Hematopoietic multipotent progenitor cell treated with erythropoietin and hydrocortisone succinate and interleukin-3 and kit ligand, for 15 days (in vitro differentiated cells): ENCODE measurements at places on chromosomes 12 and 14.

- no peak for DNase-seq
These were observed 67.2 kb upstream of the HMGA2 start for GRCh38 chr12:65756956-65757511.

- DNase-seq = no peak
These were observed 79.9 kb downstream of the TAOK3 start for GRCh38 chr12:118292836-118293235.

DNA sequence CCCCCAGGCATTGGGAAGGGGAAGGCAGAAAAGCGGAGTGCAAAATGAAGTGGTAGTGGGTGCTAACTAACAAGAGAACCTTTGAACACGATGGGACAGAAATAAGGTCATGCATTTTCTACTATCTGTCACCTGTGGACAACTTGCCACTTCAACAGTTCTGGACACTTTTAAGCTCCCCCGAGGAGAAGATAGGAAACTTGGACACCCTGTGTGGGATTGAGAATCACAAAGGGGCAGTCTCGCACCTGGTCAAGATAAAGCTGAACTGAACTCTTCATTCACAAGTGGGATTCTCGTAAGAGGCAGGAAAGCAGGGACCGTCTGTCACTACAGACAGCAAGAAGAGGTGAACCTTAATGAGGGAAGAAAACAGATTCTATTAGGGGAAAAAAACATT, 51.6 kb downstream of the EIF2S3B start:
- no peak for DNase-seq

- peak; percentile 65 for DNase-seq
These were observed 633 bp downstream of the STX2 start for GRCh38 chr12:130838284-130838950.

DNA sequence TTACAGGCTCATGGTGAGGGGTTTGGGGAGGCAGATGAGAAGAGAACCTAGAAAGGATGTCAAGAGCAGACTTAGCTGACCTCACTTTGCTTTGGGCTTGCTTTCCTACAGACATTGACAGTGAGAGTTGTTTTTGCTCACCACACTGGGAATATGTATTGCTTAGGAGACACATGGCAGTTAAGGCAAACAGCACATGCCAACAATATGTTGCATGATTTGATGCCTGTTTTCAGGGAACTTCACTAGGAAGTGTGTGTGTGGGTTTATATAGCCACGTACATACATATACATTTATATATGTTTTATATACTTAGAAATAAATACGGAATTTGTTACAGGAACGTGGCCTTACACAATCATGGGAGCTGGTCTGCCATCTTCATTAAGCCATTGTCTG, 346.1 kb downstream of the RGS6 start:
- no peak for DNase-seq

DNA sequence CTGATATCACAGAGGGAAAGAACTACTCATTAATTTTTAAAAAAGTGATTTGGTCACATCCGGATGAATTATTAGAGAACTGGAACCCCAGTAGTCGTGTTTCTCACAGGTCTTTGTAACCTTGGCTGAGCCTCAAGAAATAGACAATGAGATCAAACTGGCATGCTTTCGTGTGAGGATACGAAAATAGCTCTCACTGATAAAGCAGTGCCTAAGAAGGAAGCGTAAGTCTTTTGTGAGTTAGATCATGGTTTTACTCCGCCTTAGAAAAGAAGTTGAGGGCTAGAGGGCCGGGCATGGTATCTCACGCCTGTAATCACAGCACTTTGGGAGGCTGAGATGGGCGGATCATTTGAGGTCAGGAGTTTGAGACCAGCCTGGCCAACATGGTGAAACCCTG, 33.8 kb upstream of the GALNT16 start:
- DNase-seq = no peak

GRCh38 chr12:98587084-98587483, 6.4 kb upstream of the SLC25A3 start:
- no peak for DNase-seq
